ENCODE measurements at places on chromosomes 12 and 14.

GRCh38 chr14:77064521-77065178, 33.4 kb upstream of the CIPC start:
- no peak overlapping the region for H3K27ac ChIP-seq
- no peak for DNase-seq
- H3K36me3 ChIP-seq: no peaks in the 10 kb centered on the region

- no peak overlapping the region for H3K27ac ChIP-seq
- DNase-seq: no peak
- no peaks in the 10 kb centered on the region for H3K27me3 ChIP-seq
- H3K4me3 ChIP-seq: no peak overlapping the region
Measured at GRCh38 chr12:86950043-86950442, 693.9 kb upstream of the MGAT4C start.

- H3K4me1 ChIP-seq: peaks cover 45% of the 10 kb centered on the region
- no peak for DNase-seq
Measured at GRCh38 chr12:94263905-94264561, 115.7 kb downstream of the PLXNC1 start.

GRCh38 chr14:71433303-71433702, 498.9 kb upstream of the RGS6 start:
- peaks cover 15% of the 10 kb centered on the region for H3K4me1 ChIP-seq
- no peak overlapping the region for H3K27ac ChIP-seq
- H3K36me3 ChIP-seq: peaks cover 15% of the 10 kb centered on the region
- no peaks in the 10 kb centered on the region for H3K27me3 ChIP-seq
- no peak overlapping the region for H3K4me3 ChIP-seq
- DNase-seq: no peak

DNA sequence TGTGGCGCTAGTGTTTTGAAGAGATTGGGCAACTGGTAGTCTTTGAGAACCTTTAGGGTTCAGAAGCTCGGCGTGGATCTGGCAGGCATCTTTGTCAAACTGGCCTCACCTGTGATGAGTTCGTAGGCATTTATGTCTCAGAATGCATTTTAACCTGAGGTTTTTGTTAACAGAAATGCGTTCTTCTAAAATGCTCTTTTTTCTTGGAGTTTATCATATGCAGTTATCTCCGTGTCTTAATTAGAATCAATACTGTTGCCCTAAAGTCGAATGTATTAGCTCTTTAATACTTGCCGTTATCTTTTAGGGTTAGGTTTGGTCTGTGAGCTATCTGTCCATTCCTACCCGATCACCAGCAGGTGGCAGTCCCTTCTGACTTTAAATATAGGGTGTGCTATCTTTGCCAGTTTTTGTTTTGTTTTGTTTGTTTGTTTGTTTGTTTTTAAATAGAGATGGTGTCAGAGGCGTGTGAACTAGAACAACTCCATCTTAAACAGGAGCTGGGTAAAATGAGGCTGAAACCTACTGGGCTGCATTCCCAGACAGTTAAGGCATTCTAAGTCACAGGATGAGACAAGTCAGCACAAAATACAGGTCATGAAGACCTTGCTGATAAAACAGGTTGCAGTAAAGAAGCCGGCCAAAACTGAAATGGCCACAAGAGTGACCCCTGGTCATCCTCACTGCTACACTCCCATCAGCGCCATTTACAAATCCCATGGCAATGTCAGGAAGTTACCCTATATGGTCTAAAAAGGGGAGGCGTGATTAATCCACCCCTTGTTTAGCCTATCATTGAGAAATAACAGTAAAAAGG, 1.4 kb downstream of the ATF1 start:
- peak overlapping the region; percentile 82 for H3K4me3 ChIP-seq
- peak; percentile 64 for DNase-seq
- peaks cover 8% of the 10 kb centered on the region for H3K36me3 ChIP-seq

DNA sequence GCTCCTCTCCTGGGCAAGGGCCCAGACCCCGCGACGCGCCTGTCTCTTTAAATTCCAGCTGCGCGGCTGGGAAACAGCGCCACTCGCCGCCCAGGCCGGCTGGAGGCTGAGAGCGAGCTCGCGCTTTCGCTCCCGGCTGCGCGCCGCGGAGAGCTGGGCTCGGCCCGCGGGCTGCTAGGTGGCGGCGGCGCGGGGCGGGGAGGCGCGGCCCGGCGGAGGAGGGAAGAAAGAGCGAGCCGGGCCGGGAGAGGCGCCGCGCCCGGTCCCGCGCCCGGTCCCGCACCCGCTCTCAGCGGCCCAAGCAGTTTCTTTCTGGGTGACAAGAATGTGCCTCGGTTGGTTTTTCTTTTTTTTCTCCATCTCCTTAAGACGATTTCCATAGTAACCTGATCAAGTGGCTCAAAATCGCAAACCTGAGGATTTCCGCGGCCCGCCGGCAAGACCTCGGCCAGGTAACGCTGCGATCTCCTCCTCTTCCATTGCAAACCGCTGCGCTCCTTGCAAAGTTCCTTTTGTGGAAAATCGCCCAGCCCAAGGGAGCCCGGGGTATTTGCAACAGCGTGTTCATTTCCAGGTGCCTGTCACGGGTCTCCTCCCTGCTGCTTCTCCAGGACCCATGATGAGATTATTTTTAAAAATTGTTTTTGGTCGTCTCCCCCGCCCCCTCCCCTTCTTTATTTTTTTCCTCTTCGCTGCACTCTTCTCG, 259.5 kb upstream of the E2F7 start:
- peaks cover 6% of the 10 kb centered on the region for H3K4me1 ChIP-seq
- DNase-seq: peak; percentile 48
- peaks cover 43% of the 10 kb centered on the region for H3K27me3 ChIP-seq
- H3K4me3 ChIP-seq: peak overlapping the region; percentile 51
- no peaks in the 10 kb centered on the region for H3K36me3 ChIP-seq

DNA sequence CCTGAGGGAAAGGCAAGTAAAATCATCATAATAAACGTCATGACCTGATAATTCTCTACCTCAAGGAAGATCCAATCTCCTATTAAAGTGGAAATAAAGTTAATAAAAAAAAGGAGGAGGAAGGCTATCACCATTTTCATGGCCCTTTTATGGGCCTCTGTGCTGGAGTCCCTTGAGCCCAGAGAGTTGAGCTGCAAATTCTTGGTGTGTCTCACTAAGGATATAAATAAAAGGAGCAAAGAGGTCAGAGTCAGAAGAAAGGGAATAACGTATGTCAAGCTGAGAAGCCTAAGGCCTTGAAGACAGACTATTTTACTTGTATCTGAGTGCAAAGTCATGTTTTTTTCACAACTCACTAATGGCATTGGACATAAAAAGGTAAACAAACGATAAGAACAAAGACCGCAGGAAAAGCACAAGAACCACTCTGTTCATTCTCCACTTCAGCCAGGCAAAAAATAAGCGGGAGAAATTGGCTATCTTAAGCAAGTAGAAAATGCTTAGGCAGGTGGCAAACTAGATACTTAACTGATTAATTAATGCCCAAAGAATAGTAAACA, 12.0 kb upstream of the SMIM10L1 start:
- no peak overlapping the region for H3K27ac ChIP-seq
- peaks cover 34% of the 10 kb centered on the region for H3K36me3 ChIP-seq
- H3K4me3 ChIP-seq: no peak overlapping the region
- DNase-seq: no peak
- H3K4me1 ChIP-seq: peaks cover 29% of the 10 kb centered on the region

DNA sequence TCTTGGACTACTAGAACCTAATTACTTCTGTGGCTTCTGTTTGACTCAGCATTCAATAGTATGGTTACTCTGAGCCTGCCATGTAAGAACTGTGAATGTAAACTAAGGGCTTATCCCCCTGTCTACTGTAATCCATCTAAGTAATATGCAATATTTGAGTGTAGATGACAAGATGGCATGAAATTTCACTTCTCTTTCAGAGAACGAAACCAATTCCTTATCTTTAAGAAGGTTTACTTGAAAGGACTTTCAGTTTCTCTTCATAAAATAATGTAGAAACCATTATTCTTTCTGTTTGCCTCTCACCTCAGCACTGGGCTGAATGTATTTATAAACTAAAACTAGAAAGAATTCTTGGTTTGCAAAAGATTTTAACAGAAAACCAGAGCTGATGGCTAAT, 60.4 kb upstream of the ARID2 start:
- peaks cover 27% of the 10 kb centered on the region for H3K4me1 ChIP-seq
- H3K27me3 ChIP-seq: no peaks in the 10 kb centered on the region
- no peak overlapping the region for H3K4me3 ChIP-seq
- no peaks in the 10 kb centered on the region for H3K36me3 ChIP-seq
- H3K27ac ChIP-seq: peak overlapping the region; percentile 10

DNA sequence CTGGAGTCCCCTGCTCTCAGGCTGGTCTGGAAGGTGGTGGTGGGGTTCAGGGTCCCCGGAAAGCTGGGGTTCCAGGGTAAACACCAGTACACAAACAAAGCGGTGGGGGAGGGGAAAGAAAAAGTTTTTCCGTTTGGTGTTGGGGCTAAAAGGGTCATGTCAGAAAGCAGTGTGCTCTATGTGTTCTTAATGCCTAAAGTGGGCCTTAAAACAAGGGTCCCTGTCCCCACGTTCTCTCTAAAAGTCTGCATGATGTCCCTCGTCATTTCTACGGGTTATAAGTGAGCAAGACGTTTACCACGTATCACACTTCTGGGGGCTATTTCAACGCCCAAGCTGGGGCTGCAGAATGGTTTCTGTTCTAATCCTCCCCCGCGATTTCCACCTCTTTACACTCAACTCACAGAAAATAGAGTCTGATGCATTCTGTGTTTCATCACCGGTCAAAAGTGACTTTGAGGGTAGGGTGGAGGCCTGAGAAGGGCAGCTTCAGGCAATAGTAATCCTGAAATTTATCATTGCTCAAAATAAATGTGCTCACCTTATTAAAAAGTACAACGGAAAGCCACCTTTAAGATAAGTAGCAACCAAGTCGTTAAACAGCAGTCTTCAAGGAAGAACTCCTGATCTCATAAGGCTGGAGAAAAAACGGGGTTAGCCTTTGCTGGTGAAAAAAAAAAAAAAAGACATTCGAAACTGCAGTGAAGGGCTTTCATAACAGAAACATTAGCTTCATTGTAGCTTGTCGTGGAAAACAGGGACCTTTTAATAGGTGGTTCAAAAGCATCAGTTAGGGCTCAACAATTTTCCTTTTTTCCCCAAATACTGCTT, 63.9 kb upstream of the PTGR2 start:
- H3K4me1 ChIP-seq: peaks cover 51% of the 10 kb centered on the region
- no peaks in the 10 kb centered on the region for H3K27me3 ChIP-seq
- DNase-seq: peak; percentile 76
- H3K36me3 ChIP-seq: peaks cover 8% of the 10 kb centered on the region
- peak overlapping the region; percentile 100 for H3K27ac ChIP-seq

- H3K4me1 ChIP-seq: no peaks in the 10 kb centered on the region
- no peak overlapping the region for H3K27ac ChIP-seq
- H3K4me3 ChIP-seq: no peak overlapping the region
- H3K36me3 ChIP-seq: no peaks in the 10 kb centered on the region
- peaks cover 2% of the 10 kb centered on the region for H3K27me3 ChIP-seq
Measured at GRCh38 chr12:88253371-88253978, 111.4 kb downstream of the TMTC3 start.

- peak overlapping the region; percentile 86 for H3K27ac ChIP-seq
- H3K27me3 ChIP-seq: no peaks in the 10 kb centered on the region
- H3K4me3 ChIP-seq: peak overlapping the region; percentile 90
Measured at GRCh38 chr14:77707355-77707723, 484 bp downstream of the ALKBH1 start.

DNA sequence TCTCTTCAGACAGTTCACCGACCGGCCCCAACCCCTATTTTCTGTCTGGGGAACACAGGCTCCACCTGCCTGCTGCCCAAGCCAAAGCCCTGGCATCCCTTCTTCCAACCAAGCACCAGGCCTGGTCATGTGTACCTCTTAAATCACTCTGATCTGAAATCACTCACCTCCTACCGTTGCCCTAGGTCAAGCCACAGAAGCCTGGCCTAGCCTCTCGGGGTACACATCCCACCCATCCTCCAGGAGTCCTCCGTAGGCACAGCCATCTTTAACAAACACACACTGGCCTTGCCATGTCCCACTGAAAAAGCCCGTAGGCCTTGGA, 81.8 kb downstream of the IRF2BPL start:
- DNase-seq: no peak
- peaks cover 45% of the 10 kb centered on the region for H3K4me1 ChIP-seq
- no peak overlapping the region for H3K4me3 ChIP-seq
- H3K27ac ChIP-seq: peak overlapping the region; percentile 23
- no peaks in the 10 kb centered on the region for H3K27me3 ChIP-seq
- H3K36me3 ChIP-seq: no peaks in the 10 kb centered on the region

- H3K27ac ChIP-seq: no peak overlapping the region
- DNase-seq: no peak
Measured at GRCh38 chr12:31214626-31215517, 111.1 kb downstream of the SINHCAF start.

- peak overlapping the region; percentile 13 for H3K27ac ChIP-seq
- H3K36me3 ChIP-seq: no peaks in the 10 kb centered on the region
- no peak overlapping the region for H3K4me3 ChIP-seq
- no peaks in the 10 kb centered on the region for H3K27me3 ChIP-seq
- peaks cover 58% of the 10 kb centered on the region for H3K4me1 ChIP-seq
Measured at GRCh38 chr14:73777420-73777819, 63.2 kb upstream of the PNMA1 start.

DNA sequence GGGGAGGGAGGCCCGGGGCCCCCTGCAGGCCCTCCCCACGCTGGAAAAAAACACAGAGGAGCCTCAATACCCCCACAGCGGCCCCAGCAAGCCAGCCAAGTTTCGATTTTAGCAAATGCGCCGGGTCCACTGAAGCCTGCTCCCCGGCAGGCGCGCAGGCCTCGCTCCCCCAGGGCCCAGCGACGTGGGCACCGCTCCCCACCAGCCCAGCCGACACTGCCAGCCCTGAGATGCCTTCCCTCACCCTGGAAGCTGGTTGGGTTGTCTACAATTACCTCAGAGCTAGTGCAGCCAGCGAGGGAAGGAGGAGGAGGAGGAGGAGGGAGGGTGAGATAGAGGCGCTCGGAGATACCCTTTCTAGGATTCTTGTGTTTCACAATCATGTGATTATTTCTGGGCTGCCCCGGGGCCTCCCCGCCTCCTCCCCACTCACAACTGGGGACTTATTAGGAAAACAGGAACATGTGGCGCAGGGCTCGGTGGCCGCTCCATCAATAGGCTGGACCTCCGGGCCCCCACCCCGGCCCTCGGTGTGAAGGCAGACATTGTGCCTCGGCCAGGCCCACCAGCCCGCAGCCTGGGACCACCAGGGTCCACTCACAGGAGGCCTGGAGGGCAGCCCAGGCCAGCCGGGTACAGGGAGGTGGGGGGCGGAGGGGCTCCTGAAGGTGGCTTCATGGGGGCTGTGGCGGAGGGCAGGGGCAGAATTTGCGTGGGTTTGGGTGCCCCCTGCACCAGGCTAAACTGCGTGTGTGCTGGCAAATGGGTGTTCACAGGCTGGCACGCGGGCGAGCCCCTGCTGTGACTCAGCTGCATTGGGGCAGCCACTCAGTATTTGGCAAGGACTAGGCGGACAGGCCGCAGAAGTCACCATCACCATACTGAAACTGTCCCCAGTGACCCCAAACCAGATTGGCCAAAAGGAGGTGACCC, 109.9 kb downstream of the NCOR2 start:
- H3K4me3 ChIP-seq: peak overlapping the region; percentile 55
- H3K27ac ChIP-seq: peak overlapping the region; percentile 70
- H3K4me1 ChIP-seq: peaks cover 38% of the 10 kb centered on the region
- peaks cover 24% of the 10 kb centered on the region for H3K36me3 ChIP-seq
- DNase-seq: peak; percentile 76
